Stimulated activated CD8-positive, alpha-beta memory T cell treated with anti-CD3 and anti-CD28 coated beads, Interleukin-12 subunit alpha, Interleukin-12 subunit beta, amount 100 ng/mL, for 4 hours (primary cell): ENCODE measurements at places on chromosomes 12 and 14.

DNA sequence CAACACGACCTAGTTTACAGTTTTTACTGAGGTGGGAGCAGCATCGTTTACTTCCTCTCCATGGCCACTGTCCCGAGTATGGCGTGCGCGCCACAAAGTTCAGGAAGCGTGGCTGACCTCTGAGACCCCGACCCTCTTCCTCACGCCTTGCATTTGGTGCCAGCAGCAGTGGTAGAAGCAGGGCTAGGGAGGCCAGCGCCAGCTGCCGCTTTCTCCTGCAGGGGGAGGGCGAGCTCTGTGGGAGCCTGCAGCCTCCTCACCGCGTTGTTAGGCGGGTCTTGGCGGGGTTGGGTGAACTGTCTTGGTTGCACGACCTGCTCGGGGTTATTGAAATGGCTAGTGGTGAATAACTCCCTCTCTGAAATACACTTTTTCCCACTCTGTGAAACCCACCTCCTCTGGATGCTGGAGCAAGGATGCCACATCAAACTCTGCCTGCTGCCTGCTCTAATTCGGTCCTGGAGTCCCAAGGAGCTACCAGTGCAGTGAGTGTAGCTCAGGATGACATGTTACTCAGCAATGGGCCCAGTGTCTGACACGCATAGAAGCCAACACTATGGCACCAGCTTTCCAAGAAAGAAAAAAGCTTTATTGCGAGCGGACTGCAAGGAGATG lies 22.3 kb upstream of the TDRD9 start:
- no peak for DNase-seq

GRCh38 chr14:89369656-89370055 lies 47.4 kb downstream of the FOXN3 start:
- DNase-seq = no peak

DNA sequence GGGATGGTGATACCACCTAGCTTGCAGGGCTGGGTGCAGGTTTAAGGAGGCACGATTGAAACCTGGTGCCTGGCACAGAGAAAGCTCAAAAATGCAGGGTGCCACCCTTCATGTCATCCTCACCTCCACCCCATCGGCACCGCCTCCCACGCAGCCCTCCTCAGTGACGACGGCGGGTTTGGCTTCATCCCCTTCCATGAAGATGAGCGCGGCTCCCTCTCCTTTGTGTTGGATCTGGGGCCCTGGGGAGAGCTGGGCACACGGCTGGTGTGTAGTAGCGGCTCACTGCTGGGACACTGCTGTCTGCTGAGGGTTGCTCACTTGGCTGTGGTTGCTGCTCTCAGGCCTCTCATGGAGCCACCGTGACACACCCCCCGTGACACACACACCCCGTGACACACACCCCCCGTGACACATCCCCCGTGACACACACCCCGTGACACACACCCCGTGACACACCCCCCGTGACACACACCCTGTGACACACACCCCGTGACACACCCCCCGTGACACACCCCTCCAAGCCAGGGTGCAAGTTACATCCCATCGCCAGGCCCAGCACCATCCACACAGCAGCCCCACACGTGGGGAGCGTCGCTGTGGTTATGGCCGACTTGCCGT lies 42.9 kb upstream of the FZD10 start:
- no peak for DNase-seq

DNA sequence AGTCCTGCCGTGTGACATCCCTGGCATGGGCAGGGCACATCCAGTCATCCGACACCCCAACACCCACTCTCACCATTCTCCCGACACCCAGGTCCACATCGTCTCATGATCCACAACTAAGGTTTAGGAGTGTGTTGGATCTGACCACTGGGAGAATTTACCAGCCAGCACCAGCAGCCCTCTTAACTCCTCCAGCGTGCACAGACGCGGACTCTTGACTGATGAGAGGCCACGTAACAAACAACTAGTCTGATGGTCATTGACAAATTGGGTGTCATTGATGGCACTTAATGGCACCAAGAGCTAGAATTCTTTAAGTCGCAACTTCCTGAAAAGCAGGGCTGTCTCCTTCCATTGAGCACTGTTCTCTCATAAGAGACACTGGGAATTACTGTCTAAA lies 203.0 kb upstream of the SFSWAP start:
- no peak for DNase-seq

DNA sequence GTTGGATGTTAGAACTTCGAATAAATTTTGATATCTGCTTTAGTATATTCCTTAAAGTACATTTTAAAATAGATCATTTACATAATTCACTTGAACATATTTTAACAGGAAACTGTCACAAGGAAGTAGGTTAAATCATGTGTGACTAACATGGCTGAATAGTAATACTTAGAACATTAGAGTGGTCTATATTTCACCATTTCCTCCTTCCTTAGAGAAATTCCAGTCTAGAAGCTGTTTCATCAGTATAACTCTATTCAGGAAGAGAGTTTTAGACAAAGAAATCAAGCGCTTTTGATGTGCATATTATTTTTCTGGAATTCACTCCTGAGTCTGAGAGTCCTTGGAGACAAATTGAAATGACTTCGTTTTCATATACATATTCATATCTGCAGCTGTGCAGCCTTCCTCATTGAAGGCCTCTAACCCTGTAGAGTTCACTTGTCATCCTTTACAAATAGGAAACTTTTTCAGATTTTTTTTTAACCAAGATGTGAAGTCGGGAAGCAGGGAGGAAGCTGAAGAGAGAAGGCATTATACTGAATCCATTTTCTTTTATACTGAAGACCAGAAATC lies 28.4 kb downstream of the IRAK3 start:
- DNase-seq = no peak

GRCh38 chr12:52024845-52025230 lies 18.1 kb downstream of the TAMALIN start:
- DNase-seq = no peak

DNA sequence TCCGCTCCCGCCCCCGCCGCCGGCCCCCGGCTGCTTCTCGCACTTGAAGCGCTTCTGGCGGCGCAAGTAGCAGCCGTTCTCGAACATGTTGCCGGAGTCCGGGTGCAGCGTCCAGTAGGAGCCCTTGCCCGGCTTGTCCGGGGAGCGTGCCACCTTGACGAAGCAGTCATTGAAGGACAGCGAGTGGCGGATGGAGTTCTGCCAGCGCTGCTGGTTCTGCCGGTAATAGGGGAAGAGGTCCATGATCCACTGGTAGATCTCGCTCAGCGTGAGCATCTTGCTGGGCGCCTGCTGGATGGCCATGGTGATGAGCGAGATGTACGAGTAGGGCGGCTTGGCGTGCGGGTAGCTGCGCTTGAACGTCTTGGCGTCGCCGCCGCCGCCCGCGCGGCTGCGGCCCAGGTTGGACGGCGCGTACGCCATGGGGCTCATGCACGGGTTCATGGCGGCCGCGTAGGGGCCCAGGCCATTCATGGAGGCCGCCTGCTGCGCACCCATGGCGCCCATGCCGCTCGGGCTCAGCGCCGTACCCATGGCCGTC lies 3.0 kb downstream of the FOXA1 start:
- no peak for DNase-seq

DNA sequence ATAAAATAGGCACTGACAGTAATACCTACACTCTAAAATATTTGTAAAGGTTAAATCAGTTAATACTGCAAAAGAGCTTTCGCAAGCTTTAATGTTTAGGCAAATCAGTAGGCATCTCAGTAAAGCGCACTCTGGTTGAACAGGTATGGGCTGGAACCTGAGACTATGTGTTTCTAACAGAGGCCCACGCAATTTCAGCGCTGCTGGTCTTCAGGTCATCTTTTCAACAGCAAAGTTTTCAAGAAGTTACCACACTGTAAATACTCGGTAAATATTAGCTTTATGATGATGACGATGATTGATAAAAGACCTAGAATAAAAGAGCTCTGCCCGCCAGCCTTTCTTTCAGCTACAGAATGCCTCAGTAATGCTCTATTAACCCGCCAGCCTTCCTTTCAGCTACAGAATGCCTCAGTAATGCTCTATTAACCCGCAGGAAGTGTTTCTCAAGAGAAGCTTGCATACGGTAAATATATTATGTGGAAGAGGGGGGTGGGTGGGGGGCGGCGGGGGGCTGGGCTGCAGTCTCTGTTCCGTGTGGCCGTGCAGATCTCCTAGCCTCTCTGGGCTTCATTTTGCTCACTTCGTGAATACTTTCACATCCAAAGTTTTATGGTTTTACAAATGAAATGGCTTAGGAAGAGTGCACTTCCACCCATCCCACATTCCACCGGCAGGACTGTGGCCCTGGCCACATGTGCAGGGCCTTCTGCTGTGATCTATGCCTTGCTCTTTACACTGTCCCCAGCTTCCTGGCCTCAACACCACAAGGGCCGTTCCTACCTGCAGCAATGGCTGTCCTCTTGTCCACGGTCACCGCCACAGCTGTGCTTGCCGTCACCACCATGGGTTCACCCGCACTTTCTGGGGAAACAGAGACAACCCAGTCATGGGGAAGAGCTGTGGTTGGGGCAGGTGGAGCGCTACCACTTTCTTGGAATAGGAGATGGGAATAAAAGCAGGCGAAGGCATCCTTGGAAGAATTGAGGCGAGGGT lies 19.9 kb downstream of the LRTM2 start:
- no peak for DNase-seq

GRCh38 chr12:27437839-27438238 lies 8.7 kb upstream of the SMCO2 start:
- DNase-seq = no peak

DNA sequence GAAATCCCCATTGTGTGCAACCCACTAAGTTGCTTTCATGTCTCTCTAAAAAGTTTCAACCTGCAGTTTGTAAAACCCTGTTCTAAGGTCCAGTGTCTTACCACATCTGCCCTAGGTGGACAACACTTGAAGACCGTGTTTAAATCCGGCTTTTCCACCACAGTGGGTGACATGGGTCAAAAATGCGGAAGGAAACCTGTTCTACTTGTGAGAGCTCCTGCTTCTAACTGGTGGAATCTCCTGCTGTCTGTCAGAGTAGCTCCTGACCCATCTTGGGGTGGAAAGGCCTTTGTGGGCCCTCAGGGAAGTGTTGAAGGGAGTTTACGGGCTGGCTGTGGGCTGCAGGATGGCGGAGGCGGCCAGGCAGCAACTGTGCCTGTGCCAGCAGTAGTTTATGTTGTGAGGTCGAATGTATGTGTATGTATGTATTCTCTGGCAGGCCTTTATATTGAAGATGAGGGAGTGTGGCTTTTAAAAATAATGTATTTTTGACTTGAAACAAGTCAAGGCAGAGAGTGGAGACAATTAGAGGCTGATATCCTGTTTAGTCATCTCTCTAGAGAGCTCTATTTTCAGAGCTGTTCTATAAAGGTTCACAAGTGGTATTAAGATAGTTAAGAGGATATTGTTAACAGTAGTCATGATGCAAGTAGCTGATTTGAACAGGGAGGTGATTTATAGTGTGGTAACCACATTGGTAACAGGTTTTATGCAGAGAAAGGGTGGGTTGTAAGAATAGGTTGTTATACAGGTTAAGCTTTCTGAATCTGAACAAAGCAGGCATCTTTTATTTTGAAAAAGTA lies 67.0 kb downstream of the PRKCH start:
- DNase-seq = no peak

DNA sequence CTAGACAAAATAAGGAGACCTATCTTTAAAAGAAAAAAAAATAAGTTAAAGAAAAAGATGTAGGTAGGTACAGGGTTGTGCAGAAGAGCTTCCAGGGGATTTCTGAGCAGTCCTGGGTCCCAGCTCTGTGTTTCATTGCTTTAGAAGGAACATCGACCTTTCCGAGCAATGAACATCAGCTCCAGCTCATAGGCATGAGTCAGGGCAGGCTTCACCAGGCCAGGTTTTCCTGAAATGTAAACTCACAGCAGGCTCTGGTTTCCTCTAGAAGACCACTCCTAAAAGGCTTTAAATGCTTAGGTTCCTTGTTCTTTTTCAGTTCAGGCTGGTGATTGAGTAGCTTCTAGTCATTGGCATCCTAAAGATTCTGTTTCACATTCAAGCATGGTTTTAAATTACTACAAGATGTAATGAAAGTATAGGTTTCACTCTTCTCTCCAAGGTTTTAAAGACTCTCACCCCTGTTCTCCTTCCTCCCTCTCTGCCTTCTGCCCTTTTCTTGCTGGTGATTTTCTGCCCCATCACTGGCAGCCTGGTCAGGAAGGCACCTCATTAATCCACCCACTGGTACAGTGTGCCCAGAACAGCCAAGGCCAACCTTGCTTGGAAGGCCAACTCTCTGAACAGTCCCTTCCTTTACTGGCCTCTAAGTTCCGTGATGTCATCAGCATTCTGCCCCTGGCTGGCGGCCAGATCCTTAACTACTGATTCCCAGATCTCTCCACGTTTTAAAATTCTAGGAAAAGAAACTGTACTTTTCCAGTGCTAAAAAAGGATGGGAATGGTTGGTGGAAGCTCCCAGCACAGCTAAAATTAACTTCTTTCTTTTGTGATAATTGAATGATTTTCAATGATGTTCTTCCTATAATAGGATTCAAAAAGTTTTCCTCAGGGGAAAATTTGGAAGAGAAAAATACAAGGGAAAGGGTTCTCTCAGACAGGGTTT lies 109.4 kb upstream of the HIF1A start:
- DNase-seq = no peak

DNA sequence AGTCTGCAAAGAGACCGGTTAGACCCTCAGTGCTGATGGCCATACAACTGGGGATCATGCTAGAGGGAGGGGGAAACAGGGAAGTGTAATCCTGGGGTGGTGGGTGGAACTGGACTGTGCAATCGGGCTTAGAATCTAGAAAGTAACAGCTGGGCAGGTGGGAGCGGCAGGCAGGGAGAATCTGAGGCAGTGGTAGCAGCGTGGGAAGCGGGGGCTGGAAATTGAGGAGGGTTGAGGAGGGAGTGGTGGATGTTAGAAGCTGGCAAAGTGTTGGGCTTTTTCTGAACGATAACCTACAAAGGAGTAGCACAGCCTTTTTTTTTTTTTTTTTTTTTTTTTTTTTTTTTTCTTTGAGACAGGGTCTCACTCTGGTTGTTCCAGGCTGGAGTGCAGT lies 3.1 kb upstream of the IGFBP6 start:
- DNase-seq = no peak

DNA sequence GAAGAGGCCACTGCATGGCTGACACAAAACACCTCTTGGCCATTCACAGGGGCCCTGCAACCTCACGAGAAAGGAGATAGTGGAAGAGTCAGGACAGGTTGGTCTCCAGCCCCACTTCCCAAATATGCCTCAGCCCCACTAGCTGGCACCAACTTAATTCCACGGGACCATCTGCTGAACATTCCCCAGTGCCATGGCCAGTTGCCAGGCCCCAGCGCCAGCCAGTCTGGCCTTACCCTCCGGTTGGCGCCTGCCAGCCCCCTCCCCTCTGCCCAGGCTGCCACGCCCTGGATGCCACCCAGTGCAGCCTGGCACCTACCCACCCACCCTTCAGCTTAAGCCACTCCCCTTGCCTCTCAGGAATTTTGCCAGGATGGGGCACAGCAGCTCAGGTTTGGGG lies 21.2 kb upstream of the HSPB8 start:
- no peak for DNase-seq

DNA sequence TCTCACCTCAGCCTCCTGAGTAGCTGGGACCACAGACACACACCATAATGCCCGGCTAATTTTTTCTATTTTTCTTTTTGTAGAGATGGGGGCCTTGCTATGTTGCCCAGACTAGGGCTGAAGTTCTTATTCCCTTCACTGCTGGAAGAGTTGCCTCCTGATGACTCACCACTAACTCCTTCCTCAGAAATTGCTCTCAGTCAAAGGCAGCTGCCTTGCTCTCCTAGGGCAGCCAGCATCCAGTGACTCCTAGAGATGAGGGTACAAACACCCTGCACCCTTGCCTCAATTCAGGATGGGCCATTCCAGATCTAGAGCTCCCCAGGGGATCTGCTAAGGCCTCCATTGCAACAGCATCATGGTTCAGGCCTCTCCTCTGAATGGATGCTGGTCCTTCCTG lies 54.0 kb upstream of the RASSF8 start:
- DNase-seq = no peak
